KG1 (cell line): ENCODE measurements at places on chromosomes 2 and 18.

GRCh38 chr2:159146996-159147666, 139.4 kb downstream of the WDSUB1 start:
- DNase-seq = no peak

DNA sequence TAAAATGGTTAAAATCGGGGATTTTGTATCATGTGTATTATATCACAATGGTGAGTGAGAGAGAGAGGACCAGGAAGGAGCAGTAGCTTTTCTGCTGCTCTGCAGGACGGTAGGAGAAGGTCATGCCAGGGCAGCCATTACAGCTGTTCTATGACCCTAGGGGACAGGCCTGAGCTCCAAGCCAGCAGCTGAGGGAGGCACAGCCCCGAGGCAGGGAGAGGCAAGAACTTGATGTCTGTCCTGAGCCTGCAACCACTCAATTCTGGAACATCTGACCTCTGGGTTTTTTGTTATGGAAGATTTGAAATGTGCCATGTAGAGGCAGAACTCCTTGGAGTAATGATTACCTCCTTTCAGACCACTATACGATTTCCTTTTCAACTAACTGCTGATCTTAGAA, 135.8 kb upstream of the SH3BP4 start:
- DNase-seq = no peak

DNA sequence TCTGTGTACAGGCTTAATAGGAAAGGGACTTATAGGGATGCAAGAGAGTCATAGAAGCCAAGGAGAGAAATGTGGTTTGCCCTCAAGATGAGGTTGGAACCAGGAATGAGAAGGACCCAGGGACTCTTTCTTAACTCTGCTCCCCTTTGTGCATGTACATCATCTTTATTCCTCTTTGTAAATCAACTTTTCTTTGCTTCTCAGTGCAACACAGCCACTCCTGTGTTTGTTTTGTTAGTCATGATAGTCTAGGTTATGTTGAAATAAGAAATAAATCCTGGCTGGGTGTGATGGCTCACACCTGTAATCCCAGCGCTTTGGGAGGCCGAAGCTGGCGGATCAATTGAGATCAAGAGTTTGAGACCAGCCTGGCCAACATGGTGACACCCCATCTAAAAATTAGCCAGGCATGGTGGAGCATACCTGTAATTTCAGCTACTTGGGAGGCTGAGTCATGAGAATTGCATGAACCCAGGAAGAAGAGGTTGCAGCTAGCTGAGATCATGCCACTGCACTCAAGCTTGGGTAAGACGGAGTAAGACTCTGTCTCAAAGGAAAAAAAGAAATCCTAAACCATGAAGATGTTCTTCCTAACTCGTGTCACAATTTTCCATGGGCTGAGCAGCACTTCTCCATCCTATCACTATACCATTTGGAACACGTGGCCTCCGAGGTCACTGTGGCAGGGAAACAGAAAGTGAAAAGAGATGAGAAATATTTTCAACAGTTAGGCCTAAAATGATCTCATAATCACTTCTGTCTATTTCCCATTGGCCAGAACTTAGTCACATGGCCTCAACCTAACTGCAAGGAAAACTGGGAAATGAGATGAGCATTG, 73.0 kb upstream of the TMEM17 start:
- no peak for DNase-seq

- DNase-seq = no peak
These were observed 215.6 kb upstream of the TMEFF2 start for GRCh38 chr2:192410319-192410718.

DNA sequence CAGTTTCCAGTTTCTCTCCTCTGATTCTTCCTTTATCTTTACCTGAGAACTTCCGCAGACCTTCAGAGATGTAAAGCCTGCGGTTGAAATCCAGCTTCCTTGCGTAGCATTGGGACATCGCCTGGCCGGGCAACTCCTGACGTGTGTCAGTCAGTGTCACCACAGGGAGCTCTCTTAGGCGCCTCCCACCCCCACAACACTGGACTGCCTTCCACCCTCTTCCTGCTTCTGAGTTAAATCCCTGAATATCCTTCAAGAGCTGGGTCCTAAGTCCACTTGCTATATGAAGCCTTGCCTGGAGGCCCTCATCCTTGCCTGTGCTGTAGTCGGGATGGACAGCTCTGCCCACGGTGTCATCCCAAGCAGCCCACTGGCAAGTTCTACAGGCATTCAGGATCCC, 179.4 kb downstream of the SEPTIN10 start:
- DNase-seq = no peak

- DNase-seq = no peak
These were observed 76.0 kb downstream of the RNF144A start for GRCh38 chr2:6993229-6993640.

DNA sequence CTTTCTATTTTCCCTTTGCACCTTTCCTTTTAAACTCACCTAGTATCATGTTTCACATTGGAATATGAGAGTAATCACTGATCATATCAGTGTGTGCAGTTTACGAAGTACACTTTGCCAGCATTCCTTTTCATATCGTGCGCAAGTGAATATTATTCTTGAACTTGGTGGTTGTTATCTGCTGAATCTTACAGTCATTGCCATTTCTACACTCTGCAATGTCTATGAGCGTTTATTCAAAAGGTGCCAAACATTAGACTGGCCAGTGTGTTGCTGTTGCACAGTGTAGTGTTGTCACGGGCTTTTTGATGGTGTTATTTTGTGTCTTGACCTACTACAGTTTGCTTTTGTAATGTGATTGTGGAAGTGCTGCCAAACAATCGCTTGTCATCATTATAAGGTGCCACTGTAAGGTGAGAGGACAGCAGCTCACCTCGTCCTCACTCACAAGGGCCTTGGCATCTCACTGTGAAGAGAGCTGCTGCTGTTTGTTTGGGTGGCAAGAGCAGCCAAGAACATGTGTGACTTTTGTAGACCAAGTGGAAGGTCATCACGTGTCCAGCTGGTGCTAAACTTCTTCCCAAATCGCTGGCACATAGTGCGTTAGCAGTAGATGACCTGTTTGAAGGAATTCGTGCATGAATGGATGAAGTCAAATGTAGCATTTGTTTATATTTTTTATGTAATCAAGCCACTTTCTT, 113.3 kb downstream of the MYO1B start:
- DNase-seq = no peak

- no peak for DNase-seq
These were observed 170.5 kb downstream of the DCDC2C start for GRCh38 chr2:3873899-3874298.

DNA sequence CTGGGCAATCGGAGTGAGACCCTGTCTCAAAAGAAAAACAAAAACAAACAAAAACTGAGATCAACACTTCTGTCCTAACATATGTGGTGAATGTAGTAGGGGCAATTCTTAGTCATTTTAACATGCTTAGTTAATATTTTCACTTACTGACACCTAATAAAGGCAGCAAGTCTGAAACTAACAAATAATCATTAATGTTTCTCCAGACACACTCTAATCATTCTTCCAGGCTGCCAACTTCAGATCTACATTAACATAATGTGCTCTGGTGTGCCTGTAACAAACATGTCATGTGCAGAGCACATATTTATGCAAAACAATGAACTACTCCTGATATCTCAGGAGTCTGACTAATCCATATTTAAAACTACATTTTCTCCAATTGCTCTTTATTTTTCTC, 6.0 kb downstream of the KRCC1 start:
- DNase-seq = no peak

GRCh38 chr2:182463760-182464159, 36.9 kb upstream of the PDE1A start:
- DNase-seq = no peak

GRCh38 chr2:99819766-99820165, 322.6 kb downstream of the AFF3 start:
- no peak for DNase-seq

- DNase-seq = no peak
These were observed 131.2 kb upstream of the TTC27 start for GRCh38 chr2:32496662-32497061.

GRCh38 chr2:46077522-46078107, 219.6 kb upstream of the EPAS1 start:
- no peak for DNase-seq

- DNase-seq = no peak
These were observed 357.5 kb downstream of the PTPRM start for GRCh38 chr18:7924616-7925015.

DNA sequence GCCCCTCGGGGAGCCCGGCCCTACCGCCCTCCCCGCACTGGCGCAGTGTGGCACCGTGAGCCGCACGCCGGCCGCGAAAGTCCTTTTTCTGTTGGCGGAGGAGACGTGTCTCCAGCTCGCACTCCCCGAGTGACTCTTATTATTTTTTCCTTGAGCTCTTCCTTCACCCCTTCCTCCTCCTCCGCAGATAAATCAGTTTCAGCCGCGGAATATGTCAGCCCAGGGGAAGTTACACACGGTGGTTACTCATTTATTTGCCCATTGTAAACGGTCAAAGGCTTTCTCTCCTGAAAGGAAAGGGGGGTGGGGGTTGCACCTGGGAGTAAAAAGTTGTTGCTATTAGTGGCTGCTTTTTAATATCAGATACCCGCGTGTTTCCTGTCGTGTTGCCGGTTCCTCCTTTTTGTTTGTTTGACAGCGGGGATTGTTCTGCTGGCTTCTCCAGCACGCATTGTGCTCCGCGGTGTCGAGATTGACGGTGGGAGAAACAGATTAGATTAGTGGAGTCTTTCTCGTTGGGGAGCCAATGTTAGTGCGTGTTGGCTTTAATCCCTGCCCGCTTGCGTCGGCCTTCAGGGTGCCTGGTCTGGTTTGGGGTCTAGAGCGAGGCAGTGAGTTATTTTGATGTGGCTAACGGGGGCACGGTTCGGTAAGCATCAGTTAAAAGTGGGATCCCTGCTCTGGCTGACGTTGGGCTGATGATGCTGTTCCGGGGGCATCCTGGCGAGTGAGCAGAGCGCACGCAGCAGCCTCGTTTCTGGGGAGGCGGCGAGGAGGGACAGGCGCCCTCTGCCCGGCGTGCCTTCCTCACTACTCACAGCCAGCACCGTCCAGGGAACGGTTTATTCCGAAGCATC, 1.6 kb downstream of the CRIM1 start:
- peak; percentile 38 for DNase-seq

- no peak for DNase-seq
These were observed 19.5 kb downstream of the C2orf74 start for GRCh38 chr2:61181382-61182058.

- no peak for DNase-seq
These were observed 37.5 kb downstream of the FMNL2 start for GRCh38 chr2:152372438-152372984.

- no peak for DNase-seq
These were observed 395.3 kb downstream of the LPIN1 start for GRCh38 chr2:12141618-12142258.

- no peak for DNase-seq
These were observed 710 bp upstream of the TMSB10 start for GRCh38 chr2:84904717-84905174.

GRCh38 chr2:23269747-23270146, 115.2 kb upstream of the KLHL29 start:
- no peak for DNase-seq

DNA sequence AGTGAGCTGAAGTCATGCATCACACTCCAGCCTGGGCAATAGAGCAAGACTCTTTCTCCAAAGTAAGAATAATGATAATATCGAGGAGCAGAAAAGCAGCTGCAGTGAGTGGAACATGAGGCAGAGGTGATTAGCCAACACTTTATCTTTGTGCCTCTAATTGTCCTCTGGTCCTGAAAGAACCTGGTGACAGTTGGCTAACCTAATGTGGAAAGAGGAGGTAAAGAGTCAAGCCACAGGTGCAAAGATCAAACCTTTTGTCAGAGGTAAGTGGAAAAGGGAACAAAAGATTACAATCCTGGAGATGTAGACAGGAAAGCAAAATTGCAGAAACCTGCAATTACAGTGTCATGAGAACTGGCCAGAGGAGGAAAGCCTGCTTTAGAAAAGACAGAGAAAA, 53.5 kb upstream of the LCLAT1 start:
- DNase-seq = no peak

DNA sequence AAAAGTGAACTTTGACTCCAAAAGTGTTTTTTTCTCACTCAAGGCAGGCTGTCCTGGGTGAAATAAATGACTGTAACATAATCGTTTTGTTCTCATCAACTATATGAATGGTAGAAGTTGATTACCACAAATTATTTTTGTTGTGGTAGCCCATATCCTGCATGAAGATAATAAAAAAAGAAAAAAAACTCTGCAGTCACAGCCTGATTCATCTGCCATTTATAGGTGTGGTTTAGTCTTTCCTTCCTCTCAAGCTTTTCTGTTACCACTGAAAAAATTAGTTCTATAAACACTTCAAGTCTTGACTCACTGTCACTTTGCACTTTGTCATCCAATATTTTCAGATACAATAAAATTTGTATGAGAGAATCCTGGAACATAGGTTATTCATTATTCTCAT, 522.0 kb downstream of the PLCL1 start:
- no peak for DNase-seq

DNA sequence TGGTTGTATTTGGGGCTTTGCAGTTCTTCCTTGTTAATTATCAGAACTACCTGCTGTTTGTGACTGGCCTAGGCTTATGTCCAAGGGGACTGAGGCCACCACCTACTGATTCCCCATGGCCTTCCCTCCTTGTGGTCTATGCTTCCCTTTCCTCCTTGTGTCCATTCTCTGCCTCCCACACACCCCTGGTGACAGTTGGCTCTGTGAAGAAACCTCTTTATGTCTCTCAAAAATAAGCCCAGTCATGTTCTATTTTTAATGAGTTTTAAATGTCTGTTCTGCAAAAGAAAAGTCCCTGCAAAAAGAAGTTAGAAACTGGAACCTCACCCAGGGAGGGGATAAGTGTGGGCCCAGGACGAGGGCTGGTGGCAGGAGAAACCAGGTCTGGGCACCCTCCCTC, 105.0 kb downstream of the SMC6 start:
- no peak for DNase-seq

DNA sequence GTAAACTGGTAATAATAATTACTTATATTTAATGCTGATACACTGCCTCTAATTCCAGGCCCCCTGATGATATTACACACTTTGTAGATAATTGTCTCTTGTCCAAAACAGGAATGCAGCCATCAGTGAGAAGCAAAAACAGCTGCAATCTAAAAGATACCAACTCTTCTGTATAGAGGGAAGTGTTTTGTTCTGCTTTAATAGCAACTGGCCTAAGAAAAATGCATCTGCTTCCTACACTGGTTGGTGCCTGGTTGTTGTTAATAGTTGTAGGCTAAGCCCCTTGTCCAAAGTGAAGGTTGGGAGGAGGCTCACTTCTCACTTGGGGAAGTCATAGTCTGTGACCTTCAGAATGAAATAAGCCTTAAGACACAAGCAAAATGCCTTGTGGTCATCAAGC, 332.0 kb downstream of the ZNF521 start:
- DNase-seq = no peak

GRCh38 chr18:10860928-10861327, 288.4 kb downstream of the PIEZO2 start:
- no peak for DNase-seq

GRCh38 chr2:160054984-160055725, 7.3 kb downstream of the PLA2R1 start:
- DNase-seq = no peak

- no peak for DNase-seq
These were observed 251.9 kb downstream of the GRB14 start for GRCh38 chr2:164369366-164369765.
